Left lobe of liver (tissue), 2 donors: ENCODE measurements at places on chromosomes 11 and 22. TPM values are rescaled to one million over a fixed set of nuclear protein-coding genes. Genes with fewer than 3 reads are reported as not detected.

- no peak for DNase-seq
Measured at GRCh38 chr11:3338569-3339339, 40.2 kb downstream of the ZNF195 start.

- no peak for DNase-seq
Measured at GRCh38 chr11:120122924-120123683, 14.8 kb downstream of the TRIM29 start.

DNA sequence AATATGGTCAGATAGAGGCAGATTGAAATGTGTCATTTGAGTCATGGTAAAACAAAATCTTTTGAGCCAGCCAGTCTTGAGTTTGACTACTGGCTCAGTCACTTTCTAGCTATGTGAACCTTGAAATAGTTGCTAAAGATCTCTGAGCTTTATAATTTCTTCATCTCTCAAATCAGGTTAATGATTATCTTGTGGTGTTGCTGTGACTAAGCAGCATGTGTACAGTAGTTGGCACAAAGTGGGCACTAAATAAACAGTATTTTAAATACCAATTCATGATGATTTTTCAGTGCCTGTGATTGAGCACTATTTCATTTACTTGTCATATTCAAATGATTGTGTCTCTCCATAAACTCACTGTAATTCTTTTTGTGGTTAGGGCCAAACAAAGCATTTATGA lies 70.8 kb downstream of the RAB38 start:
- DNase-seq, result no peak

GRCh38 chr11:125874556-125875124 lies 12.8 kb upstream of the HYLS1 start:
- no peak for DNase-seq

GRCh38 chr11:133719532-133720235 lies 125.6 kb downstream of the SPATA19 start:
- no peak for DNase-seq

GRCh38 chr11:130689222-130689908 lies 226.9 kb downstream of the SNX19 start:
- DNase-seq, result no peak

DNA sequence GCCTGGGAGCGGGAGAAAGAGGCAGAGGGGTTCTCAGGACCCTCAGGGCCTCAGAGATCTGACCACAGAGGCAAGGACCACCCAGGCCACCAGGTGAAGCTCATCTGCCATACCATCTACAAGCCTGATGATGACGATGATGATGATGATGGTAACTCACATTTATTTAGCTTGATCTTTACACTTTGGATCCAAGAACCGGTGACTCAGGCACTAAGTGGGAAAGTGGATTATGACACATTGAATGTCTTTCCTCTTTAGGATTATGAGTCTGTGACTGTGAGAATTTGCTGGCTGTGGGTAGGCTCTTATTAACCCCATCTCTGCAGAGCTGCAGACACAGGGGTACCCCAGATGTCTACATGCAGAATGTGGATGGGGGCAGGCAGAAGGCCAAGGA lies 110.3 kb downstream of the DSCAML1 start:
- no peak for DNase-seq

GRCh38 chr11:61569701-61570100 lies 11.2 kb downstream of the SYT7 start:
- DNase-seq, result no peak

- no peak for DNase-seq
Measured at GRCh38 chr11:66542362-66542761, 3.5 kb downstream of the ZDHHC24 start.

Gene OR10D3
- not detected for total RNA-seq

Gene PGR
- total RNA-seq, result 0.23 TPM

Gene APOBEC3A
- total RNA-seq, result 0.98 TPM

Gene SLC22A12
- not detected for total RNA-seq
